ENCODE measurements at places on chromosomes 2 and 18.

DNA sequence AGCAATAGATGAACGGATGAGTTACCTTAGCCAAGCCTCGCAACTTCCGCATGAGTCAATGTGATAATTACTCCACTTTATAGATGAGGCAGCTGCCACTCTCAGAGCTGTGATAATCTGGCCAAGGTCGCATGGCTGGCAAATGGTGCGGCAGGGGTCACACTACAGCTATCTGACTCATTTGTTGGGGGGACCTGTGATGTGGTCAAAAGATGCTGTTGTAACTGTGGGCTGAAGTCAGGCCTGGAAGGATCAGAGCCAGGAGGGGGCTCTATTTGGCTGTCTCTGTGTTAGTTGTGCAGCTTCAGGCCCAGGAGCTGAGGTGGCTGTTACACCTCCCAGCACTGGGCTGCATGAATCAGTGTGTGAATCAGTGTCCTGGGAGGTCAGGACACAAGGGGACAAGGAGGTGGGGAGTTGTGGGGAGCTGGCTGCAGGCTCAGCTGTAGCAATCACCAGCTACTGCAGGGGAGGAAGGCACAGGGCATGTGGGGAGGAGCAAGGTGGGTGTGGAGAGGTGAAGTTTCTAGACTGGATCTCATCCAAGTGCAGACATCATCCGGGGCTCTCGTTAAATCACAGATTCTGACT, 33.1 kb downstream of the NGEF start:
- H3K36me3 ChIP-seq, result no peaks in the 10 kb centered on the region
- no peak overlapping the region for H3K4me3 ChIP-seq
- no peaks in the 10 kb centered on the region for H3K4me1 ChIP-seq
- H3K27ac ChIP-seq, result no peak overlapping the region
- DNase-seq, result no peak
- H3K27me3 ChIP-seq, result no peaks in the 10 kb centered on the region

- H3K36me3 ChIP-seq, result no peaks in the 10 kb centered on the region
- H3K4me1 ChIP-seq, result peaks cover 23% of the 10 kb centered on the region
- H3K4me3 ChIP-seq, result no peak overlapping the region
Measured at GRCh38 chr2:134174711-134175110, 79.2 kb upstream of the MGAT5 start.

DNA sequence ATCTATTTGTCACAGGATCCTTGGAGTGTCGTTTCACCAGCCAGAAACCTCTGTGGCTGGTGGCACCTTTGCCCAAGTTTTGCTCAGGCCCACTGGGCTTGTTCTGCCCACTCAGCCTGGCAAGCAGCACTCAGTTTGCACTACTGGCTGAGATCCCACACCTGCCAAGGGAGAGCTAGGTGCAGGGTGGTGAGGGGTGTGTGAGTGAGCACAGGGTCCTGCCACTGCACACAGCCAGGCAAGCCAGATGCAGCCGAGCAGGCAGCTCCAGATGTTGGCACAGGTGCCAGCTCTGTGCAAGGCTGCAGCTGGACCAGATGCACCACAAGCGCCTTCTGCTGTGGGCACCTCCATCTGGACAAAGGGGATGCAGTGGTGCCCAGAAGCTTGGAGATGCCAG, 281.7 kb upstream of the UBE2E3 start:
- H3K27ac ChIP-seq, result no peak overlapping the region
- no peak for DNase-seq
- no peak overlapping the region for H3K4me3 ChIP-seq

DNA sequence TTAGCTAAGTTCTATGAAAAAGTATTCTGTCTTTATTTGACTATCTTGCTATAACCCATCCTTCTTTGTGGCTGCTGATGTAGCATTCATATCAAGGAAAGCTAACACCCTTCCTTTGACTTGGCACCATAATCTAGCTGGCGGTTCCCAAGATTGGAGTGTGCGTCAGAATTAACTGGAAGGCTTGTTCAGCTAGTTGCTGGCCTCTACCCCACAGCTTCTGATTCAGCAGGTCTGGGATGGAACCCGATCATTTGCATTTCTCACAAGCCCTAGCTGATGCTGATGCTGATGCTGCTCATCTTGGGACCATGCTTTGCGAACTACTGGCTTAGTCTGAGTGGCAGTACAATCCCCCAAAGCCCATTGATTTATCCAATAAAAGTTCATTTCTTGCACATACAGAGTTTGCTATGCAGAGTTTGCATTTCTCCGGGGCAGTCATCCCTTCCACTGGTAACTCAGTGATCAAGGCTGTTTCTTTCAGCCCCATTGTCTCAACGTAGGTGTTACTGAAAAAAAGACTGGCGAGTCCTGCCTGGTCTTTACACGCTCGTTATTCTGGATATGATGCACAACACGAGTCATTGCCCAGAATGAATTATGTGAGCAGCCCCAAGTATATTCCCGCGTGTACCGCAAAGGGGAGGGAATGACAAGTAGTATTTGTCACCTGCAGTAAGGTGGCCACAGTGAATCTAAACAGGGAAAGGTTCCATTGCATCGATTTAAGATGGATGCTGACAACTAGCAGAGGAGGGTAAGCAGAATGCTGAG, 96.5 kb downstream of the ZNF532 start:
- no peak overlapping the region for H3K4me3 ChIP-seq
- H3K27ac ChIP-seq, result no peak overlapping the region
- no peaks in the 10 kb centered on the region for H3K36me3 ChIP-seq
- H3K4me1 ChIP-seq, result no peaks in the 10 kb centered on the region

DNA sequence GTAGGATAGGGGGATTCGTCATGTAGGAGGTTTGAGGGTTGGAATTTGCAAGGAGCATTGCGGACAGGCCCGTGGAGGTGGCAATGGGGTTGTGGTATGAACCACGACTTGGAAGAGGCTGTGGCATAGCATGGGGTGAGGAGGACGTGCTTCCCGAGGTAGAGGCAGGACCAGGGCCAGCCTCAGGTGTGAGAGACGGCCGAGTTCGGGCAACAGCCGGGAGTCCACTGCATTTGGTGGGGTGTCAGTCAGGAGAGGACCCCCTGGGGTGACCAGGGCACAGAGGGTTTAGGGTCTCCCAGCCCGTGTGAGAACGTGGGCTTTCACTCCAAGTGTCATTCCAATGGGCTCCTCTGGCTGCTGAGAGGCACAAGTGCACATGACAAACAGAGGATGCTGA, 339.0 kb downstream of the EIPR1 start:
- no peaks in the 10 kb centered on the region for H3K4me1 ChIP-seq
- no peak for DNase-seq
- no peak overlapping the region for H3K4me3 ChIP-seq
- H3K36me3 ChIP-seq, result no peaks in the 10 kb centered on the region
- H3K27ac ChIP-seq, result no peak overlapping the region

GRCh38 chr2:202754936-202755335, 116.6 kb downstream of the ICA1L start:
- no peak overlapping the region for H3K4me3 ChIP-seq
- no peak for DNase-seq
- peaks cover 17% of the 10 kb centered on the region for H3K4me1 ChIP-seq
- H3K27me3 ChIP-seq, result no peaks in the 10 kb centered on the region
- H3K27ac ChIP-seq, result no peak overlapping the region

DNA sequence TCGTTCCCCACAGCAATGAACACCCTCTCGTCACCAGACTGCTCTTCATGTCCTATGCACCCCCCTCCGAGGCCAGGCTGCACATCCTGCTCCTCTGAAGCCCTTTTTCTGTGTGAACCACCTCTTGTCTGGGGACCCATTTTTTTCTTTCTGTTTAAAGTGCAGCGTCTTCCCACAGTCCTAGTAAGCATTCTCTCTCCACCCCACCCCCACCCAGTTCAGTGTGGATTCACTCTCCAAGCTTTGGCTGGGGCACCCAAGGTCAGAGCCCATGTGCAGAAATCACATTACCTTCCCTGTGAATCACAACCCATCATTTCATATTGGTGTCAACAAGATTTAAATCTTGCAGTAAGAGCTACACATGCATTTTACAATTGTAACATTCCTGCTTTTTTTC, 26.4 kb upstream of the PKDCC start:
- H3K27ac ChIP-seq, result no peak overlapping the region
- no peaks in the 10 kb centered on the region for H3K36me3 ChIP-seq
- H3K4me3 ChIP-seq, result no peak overlapping the region

DNA sequence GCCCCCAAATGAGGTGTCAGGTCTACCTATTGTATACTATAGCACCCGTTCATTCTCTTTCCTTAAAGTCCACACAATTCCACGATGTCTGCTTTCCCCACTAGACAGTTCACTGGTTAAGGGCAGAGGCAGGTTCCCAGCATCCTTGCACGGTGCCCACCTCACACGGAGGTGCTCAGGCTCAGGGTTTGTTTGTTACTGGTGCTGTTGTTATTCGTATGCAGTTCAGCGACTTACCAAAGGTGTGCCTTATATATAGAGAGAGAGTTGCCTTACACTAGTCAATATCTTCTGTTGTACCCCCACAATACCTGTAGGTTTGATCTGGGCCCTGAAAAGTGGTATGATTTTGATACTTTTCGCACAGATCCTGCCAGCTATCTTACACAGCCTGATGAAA, 30.6 kb downstream of the SLC3A1 start:
- no peak overlapping the region for H3K27ac ChIP-seq
- H3K36me3 ChIP-seq, result no peaks in the 10 kb centered on the region
- H3K27me3 ChIP-seq, result no peaks in the 10 kb centered on the region
